ENCODE measurements at places on chromosomes 4 and X. TPM values are rescaled to one million over a fixed set of nuclear protein-coding genes. Genes with fewer than 3 reads are reported as not detected.

DNA sequence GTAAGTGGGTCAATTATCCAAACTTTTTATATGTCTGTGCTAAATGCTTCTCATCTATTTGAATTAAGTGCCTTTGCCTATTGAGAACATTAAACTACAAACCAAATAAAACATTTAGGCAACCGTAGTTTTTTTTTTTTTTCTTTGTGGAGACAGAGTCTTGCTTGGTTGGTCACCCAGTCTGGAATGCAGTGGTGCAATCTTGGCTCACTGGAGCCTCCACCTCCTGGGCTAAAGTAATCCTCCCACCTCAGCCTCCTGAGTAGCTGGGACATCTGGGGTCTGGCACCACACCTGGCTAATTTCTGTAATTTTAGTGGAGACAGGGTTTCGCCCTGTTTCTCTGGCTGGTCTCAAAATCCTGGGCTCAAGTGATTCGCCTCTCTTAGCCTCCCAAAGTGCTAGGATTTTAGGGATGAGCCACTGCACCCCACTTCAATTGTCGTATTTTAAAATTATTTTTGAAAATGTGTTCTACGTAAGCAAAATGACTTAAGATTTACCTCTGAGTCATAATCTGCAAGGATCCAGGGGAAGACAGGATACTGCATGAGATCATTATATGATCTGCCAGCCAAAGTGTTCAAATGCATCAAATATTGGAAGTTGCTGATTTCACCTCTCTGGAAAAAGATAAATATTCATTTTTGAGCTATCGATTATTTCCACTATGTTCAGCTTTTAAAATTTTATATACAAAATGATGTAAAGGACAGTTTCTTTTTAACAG, 125.6 kb downstream of the CDS1 start:
- H3K36me3 ChIP-seq: no peaks in the 10 kb centered on the region
- no peak overlapping the region for H3K4me3 ChIP-seq
- no peaks in the 10 kb centered on the region for H3K4me1 ChIP-seq
- peaks cover 5% of the 10 kb centered on the region for H3K27me3 ChIP-seq
- no peak for DNase-seq

Gene GBA3
- not detected for total RNA-seq

- no peaks in the 10 kb centered on the region for H3K27me3 ChIP-seq
- H3K4me1 ChIP-seq: no peaks in the 10 kb centered on the region
- no peaks in the 10 kb centered on the region for H3K36me3 ChIP-seq
- H3K4me3 ChIP-seq: no peak overlapping the region
- no peak for DNase-seq
Observed at GRCh38 chrX:146456058-146456457, 353.5 kb upstream of the CXorf51B start.

Gene TMEM154
- total RNA-seq: 28.4 TPM

GRCh38 chrX:40700640-40701342, 34.6 kb downstream of the MED14 start:
- H3K27me3 ChIP-seq: no peaks in the 10 kb centered on the region
- no peak for DNase-seq
- no peak overlapping the region for H3K4me3 ChIP-seq
- peaks cover 25% of the 10 kb centered on the region for H3K36me3 ChIP-seq

Gene IL3RA
- total RNA-seq: 7.1 TPM

DNA sequence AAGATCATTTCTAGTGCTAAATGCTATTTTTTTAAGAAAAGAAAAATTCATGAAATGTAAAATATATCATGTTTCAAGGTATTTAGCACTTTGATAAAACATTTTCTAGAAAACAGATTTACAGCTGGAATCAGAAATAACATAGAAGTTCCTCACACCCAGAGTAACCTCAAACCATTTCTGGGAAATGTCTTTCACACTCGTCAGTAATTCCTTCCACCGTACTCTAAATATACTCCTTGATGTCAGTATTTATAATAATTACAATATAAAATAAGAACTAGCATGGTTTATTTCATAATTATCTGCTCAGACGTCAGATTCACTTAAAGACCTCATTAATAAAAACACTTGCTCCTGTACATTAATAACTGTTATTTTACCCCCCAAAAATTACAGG, 103.9 kb downstream of the ADGRA3 start:
- peaks cover 3% of the 10 kb centered on the region for H3K4me1 ChIP-seq
- H3K36me3 ChIP-seq: no peaks in the 10 kb centered on the region
- no peak overlapping the region for H3K4me3 ChIP-seq
- no peak for DNase-seq

- no peak for DNase-seq
- H3K27ac ChIP-seq: no peak overlapping the region
- H3K36me3 ChIP-seq: no peaks in the 10 kb centered on the region
- H3K27me3 ChIP-seq: no peaks in the 10 kb centered on the region
Observed at GRCh38 chr4:7872264-7872771, 67.3 kb downstream of the AFAP1 start.

GRCh38 chr4:158033416-158034120, 139.3 kb downstream of the GASK1B start:
- H3K27me3 ChIP-seq: no peaks in the 10 kb centered on the region
- H3K27ac ChIP-seq: no peak overlapping the region
- H3K4me3 ChIP-seq: no peak overlapping the region
- DNase-seq: no peak
- no peaks in the 10 kb centered on the region for H3K4me1 ChIP-seq

- H3K4me1 ChIP-seq: peaks cover 1% of the 10 kb centered on the region
- no peak overlapping the region for H3K4me3 ChIP-seq
- H3K36me3 ChIP-seq: no peaks in the 10 kb centered on the region
- DNase-seq: no peak
Observed at GRCh38 chr4:8191136-8191747, 7.8 kb upstream of the SH3TC1 start.

- H3K27ac ChIP-seq: no peak overlapping the region
- H3K4me3 ChIP-seq: no peak overlapping the region
- no peak for DNase-seq
- no peaks in the 10 kb centered on the region for H3K4me1 ChIP-seq
- H3K36me3 ChIP-seq: no peaks in the 10 kb centered on the region
- no peaks in the 10 kb centered on the region for H3K27me3 ChIP-seq
Observed at GRCh38 chr4:17068891-17069290, 170.4 kb upstream of the LDB2 start.
